T-helper 2 cell treated with Interferon-gamma antibody and Interleukin-4, amounts not matched to agents 5 μg/mL and 100 μg/mL, for 36 hours (primary cell): ENCODE measurements at places on chromosomes 3 and 15.

DNA sequence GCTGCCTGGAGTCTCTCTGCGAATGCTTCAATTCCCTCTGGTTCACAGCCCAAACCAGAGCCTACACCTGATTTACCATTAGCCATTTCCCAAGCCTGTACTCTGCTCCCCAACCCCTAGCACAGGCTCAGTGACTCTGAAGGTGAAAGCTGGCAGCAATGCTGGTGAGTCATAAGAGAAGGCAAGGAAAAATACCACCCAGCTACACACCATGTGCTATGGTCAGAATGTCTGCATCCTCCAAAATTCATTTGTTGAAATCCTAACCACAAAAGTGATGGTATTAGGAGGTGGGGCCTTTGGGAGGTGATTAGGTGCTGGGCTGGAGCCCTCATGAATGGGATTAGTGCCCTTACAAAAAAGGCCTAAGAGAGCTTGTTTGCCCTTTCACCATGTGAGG lies 117.1 kb upstream of the TJP1 start:
- DNase-seq, result no peak

DNA sequence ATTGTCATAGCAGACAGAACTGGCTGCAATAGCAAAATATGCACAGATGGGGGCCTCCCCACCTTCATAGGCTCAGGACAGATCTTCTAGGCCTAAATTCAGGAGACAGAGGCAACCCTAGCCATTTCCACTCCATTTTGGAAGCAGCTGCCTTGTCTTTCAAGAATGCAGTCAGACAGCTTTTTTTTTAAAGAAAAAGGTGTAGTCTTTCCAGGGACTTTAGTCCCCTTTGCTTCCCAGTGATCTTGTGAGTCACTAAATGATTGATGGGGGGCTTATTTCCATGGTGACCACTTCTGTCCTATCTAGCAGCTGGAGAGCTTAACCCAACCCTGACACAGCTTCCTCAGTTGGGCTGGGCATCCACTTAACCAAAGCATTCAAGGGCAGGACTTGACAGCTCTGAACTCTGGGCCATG lies 165.9 kb downstream of the TPRG1 start:
- DNase-seq, result no peak

DNA sequence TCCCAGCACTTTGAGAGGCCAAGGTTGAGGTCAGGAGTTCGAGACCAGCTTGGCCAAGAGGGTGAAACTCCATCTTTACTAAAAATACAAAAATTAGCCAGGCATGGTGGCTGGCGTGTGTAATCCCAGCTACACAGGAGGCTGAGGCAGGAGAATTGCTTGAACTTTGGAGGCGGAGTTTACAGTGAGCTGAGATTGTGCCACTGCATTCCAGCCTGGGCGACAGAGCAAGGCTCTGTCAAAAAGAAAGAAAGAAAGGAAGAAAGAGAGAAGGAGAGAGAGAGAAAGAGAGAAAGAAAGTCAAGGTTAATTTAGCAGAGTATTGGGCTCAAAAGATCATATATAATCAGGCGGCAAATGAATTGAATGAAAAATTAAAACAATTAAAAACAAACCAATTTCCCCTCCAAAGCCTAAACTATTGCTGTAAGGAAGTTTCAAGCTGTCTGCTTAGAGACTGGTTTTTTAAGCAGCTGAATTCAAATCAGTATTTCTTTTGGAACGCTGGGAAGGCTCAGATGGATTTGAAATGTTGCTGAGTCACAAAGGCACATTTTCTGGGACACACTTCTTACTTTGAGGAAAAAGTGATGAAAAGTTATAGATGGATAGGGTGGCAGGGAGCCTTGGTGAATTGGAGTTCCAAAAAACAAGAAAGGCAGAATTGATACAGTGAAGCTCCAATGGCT lies 81.3 kb upstream of the BHLHE40 start:
- no peak for DNase-seq

DNA sequence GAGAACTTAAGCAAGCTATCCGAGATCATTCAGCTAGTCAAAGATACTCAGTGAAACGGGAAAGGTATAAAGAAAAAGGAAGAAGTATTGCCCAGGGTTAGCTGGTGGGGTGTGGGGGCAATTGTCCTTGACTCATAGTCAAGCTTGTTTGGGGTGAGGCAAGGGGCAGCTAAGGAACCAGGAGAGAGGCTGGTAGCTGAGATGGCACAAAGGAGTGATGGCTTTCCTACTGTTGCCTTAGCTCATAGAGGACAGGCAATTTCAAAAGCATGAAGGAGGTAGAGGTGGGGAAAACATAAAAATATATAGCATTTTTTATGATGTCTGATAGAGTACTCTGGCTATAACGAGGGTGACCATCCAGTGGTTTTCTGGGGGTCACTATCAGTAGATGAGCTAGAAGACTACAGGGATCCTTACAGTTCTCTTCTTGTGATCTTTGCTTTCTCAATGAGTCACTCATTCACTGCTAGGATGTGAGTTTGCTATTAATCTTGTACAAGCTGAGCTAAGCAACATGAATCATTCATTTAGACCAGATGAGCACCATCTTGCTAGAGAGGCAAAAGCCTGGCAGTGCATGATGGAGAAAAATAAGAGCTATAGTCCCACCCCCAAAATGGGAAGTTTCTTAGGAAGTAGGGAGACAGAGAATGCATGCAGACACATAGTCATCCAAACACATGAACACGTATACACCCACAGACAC lies 207.1 kb upstream of the PFN2 start:
- no peak for DNase-seq

GRCh38 chr3:188169830-188170455 lies 16.0 kb downstream of the LPP start:
- no peak for DNase-seq

DNA sequence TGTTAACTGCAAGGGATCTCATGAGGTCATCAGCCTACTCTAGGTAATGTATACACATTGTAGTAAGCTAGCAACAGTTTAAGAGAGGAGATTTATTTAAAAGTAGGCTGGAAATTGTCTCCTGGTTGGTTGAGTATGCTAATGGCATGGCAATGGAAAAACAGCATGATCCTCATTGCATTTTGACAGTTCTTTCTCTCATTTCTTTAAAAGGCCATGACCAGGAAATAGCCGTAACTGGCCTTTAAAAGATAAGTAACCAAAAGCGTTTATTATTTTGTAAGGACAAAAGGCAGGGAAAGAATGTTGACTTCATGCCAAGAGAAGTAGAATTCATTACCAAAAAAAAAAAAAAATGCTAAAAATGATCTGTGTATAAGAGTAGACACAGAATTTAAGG lies 310.3 kb downstream of the FGF12 start:
- DNase-seq, result no peak

- no peak for DNase-seq
Observed at GRCh38 chr15:31374489-31374888, 47.9 kb downstream of the KLF13 start.

GRCh38 chr15:57158997-57159668 lies 217.2 kb upstream of the CGNL1 start:
- no peak for DNase-seq

DNA sequence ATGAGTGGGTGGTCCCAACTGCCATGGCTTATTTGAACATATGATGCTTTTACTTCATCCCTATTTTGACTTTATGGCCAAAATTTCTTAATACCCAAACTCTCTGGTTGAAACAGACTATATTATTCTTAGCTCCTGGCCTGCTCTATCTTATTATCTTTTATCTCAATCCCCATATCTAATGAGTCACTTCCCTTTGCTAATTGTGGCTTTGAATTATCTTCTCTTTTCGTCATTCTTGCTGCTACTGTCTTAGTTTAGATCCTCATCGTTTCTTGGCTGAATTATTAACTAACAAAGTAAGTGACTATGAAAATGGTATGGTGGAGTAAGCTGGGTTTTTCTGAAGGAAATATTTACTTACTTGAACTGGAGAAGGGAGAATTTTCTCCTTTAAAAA lies 28.2 kb upstream of the DNAJC19 start:
- no peak for DNase-seq

DNA sequence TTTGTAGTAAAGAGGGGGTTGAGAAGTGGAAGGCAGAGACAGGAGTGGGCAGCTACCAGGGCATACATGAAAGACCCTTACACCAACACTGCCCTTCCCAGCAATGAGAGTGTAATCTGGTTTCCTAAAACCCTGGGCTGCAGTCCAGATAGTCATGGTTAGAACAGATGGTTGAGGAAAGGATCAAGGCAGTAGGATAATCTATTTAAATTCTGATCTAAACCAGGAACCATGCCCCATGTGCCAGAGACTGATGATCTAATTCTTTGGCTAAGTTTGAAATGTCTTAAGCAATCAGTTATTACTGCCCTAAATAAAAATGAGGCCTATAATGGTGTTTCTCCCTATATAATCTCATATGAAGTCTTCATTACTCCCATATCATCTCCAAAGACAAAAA lies 59.6 kb downstream of the PRTG start:
- no peak for DNase-seq

DNA sequence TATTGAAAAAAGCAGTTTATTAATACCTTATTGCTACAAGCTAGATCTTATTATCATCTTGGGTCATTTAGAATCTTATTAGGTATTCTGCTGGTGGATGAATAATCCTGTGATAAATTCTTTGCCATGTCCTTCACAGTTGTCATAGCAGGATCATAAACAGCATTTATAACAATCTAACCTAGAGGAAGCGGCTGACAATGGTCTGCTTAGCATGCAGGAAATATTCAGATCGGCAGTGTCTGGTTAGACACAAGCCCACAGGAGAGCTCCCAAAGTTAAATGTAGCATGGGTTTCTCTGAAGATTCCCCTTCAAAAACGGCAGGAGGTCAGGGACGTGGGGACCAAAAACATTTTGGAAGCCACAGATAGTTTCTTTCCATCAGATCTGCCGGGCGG lies 179.3 kb downstream of the FOXB1 start:
- DNase-seq, result no peak

- DNase-seq, result no peak
Observed at GRCh38 chr3:39791603-39792002, 17.8 kb upstream of the MYRIP start.

DNA sequence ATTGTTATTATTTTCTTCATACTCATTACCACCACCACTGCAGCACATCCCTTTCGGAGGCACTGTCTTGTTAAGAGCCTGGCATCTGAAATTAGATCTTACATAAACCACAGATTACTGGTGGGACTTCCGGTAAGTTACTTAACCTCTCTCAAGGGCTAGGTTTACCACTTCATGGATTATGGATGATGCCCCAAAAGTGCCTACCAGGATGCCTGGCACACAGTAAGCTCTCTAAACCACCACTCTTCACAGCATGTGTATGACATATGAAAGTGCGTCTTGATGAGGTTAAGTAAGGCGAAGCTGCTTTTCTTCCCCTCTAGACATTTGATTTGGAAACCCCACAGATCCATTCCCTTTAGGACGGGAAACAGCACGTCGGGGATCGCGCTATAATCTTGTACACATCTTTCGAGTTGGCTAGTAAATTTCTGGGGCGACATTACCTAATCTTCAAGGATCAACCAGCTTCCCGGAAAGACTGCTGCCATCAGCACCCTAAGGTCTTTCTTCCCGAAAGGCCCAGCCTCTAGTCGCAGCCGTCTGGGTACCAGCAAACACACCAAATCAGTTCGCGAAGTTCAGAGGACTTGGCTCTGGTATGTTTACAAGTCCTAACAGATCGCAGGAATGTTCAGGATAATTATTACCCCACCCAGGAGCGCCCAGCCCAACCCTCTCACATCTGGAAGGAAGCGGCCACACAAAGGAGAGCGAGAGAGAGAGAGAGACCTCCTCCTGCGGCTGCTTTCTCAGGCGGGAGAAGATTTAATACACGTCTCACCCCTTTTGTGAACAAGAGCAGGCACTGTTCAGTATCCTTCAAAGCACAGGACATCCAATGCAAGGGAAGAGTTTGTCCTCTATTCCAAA lies 155.1 kb upstream of the FRMD4B start:
- DNase-seq, result no peak

- DNase-seq, result no peak
Observed at GRCh38 chr3:186938716-186939115, 8.4 kb downstream of the ST6GAL1 start.

DNA sequence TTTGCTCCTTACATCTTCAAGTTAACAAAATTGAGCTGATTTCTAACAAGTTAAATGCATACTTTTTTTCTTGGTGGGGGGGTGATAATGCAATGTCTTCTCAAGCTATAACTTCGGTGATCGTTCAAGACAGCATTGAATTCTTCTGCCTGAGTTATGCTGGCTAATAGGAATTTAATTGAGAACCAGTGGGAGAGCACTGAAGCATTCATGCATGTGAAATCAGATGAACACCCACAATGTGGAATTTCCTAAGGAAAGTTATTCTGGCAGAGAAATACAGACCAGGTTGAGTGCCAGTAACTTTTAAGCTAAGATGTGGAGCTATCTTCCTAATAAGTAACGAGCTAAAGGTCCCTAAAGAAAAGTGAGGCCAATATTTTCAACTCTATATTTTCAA lies 3.0 kb downstream of the SPATA16 start:
- no peak for DNase-seq

GRCh38 chr3:138381950-138382715 lies 33.8 kb downstream of the MRAS start:
- DNase-seq, result no peak

DNA sequence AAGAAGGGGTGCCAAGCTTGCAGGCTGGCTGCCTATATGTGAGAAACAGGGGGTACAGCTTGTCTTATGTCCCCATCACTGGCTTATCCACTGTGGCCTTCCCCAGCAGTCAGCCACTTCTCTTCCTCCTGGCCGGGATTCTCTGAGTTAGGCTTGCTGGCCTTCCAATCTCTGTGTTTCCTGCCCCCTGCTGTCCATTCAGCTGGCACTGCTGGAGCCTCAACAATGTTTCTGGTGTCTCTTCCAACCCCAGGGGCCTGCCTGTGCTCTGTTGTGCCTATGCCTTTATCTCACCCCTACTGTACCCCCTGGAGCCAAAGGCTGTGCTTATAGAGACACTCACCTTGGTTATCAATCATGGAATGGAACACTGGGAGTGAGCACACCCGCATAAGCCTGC lies 36.5 kb downstream of the ANAPC13 start:
- no peak for DNase-seq

DNA sequence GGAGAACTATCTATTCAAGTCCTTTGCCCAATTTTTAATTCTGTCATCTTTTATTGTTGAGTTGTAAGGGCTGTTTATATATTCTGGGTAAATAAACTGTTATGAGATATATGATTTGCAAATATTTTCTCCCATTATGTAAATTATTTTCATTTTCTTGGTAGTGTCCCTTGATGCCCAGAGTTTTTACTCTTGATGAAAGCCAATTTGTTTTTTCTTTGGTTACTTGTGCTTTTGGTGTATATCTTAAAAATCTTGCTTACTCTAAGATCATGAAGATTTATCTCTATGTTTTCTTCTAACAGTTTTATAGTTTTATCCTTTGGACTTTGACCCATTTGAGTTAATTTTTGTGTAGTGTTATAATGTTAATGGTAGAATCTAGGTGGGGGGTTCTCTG lies 44.5 kb downstream of the TIMP4 start:
- DNase-seq, result no peak

GRCh38 chr15:83292317-83292716 lies 7.9 kb upstream of the BNC1 start:
- DNase-seq, result no peak

GRCh38 chr3:196341137-196341536 lies 2.9 kb upstream of the TM4SF19 start:
- DNase-seq, result no peak

- DNase-seq, result no peak
Observed at GRCh38 chr3:148333091-148333490, 364.6 kb upstream of the AGTR1 start.

- no peak for DNase-seq
Observed at GRCh38 chr3:130465521-130465920, 51.5 kb upstream of the COL6A6 start.
